ENCODE measurements at places on chromosomes 16 and 17.
A peak's percentile ranks its signal among the peaks of the same experiment; 100 is the strongest.

- DNase-seq, result no peak
These were observed 6.9 kb upstream of the C16orf78 start for GRCh38 chr16:49366669-49367068.

DNA sequence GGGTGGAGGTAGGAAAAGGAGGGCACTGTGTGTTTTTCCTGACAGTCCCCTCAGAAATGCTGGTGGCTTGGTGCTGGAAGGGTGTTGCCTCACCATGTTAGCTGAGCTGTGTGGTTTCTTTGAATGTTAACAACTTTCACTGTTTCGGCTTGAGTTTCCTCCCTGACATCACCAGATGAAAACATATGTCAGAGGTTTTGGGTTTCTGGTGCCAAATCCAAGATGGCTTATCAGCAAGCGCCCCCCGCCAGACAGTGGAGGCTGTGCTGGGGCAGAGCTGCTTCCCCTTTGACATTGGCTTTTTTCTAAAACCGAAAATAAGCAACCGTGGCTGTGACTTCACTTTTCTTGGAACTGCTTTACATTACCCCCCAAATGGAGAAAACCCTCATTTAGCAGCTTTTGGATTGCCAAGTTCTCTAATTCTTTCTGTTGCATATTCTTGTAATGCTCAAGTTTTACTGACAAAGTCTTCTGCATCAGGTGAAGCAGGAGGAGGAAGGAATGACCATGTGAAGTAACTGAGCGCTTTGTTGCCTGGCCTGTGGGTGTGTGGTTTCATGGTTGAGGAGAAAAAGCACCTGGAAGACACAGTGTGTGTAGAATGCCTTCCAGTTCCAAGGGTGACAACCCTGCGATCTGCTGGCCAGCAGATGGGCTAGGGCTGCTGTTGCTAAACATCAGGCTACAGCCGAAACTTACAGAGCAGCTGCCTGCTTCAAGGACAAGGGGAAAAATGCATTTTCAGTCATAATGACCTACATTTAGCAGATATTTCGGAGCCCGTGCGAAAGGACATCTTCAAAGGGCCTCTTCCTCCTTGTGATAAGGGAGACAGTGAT lies 9.7 kb downstream of the RMI2 start:
- DNase-seq, result no peak

- no peak for DNase-seq
These were observed 47.3 kb upstream of the CPNE2 start for GRCh38 chr16:57044931-57045693.

DNA sequence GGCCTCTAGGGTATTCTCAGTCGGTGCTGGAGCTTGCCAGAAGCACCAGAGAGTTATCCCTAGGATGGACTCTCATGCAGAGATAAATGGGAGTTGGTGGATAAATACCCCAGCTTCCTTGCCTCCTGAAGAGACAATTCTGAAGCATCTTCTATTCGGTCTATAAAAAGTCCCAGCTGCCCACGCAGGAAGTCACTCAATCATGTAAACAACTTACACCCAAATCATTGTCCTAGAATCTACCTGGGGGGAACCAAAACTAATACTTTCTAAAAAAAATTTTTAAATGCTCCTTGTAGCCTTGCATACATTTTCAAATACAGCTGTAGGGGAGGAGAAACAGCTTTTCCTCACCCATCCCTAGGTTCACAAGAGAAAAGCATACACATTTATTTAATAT lies 66.6 kb upstream of the ELAC2 start:
- no peak for DNase-seq

- DNase-seq, result no peak
These were observed 193.8 kb upstream of the IRX3 start for GRCh38 chr16:54480429-54480828.

DNA sequence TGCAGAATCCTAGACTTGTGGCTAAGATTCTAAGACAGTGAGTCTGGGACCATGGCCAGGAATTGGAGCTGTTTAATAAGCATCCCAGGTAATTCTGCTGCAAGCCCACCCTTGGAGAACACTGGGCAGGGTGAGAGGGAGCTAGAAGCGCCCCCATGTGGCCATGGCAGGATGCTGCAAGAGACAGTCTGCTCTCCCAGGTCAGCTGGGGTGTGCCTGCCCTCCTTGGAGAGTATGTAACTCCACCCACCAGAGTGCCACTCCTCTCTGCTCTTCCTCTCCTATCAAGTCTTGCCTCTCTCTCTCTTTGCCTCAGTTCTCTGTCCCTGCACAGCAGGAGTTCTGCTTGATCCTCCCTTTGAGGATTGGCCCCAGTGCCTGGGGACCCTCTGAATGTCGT lies 14.9 kb downstream of the RCVRN start:
- DNase-seq, result peak; percentile 28

DNA sequence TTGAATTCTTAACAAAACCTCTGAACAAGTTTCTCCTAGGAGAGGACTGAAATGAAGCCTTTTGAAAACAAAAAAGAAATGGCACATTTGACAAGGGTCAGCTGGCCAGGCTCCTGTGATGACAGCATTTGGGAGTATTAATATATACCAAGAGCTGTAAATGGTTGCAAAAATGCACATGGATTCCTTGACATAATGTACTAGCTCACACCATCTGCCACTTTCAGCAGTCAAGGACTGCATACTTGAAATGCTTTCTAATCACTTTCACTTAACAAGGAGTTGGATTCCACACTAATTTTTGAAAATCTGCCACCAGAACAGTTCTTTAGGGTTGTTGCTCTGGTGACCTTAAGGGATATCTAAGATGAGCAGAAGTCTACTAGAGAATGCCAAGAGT lies 236.7 kb upstream of the TOX3 start:
- DNase-seq, result no peak

DNA sequence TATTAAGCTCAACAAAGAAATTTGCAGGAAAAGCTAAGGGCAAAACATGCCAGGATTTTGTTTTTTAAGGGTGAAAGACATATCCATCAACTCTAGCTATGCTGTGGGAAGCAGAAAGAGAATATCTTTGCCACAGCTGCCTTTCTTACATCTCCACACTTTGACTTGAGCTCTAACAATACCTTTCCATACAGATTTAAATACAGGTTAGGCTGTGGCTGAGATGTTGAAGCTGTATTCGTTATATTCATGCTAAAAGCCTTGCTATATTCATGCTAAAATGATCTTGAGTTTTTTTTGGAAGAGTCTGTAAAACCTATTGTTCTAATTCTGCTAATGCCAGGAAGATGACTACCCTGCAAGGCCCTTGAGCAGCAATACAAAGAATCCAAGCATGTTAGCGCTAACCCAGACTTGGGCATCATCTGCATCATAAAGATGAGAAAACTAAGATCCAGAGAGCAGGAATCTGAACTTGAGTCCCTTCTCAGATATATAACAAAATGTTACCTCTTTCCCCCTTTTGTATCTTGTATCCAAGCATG lies 204.8 kb upstream of the C17orf78 start:
- no peak for DNase-seq

GRCh38 chr16:85353839-85354685 lies 241.8 kb upstream of the CIBAR2 start:
- DNase-seq, result peak; percentile 80

GRCh38 chr17:40553694-40554534 lies 11.4 kb downstream of the CCR7 start:
- no peak for DNase-seq

DNA sequence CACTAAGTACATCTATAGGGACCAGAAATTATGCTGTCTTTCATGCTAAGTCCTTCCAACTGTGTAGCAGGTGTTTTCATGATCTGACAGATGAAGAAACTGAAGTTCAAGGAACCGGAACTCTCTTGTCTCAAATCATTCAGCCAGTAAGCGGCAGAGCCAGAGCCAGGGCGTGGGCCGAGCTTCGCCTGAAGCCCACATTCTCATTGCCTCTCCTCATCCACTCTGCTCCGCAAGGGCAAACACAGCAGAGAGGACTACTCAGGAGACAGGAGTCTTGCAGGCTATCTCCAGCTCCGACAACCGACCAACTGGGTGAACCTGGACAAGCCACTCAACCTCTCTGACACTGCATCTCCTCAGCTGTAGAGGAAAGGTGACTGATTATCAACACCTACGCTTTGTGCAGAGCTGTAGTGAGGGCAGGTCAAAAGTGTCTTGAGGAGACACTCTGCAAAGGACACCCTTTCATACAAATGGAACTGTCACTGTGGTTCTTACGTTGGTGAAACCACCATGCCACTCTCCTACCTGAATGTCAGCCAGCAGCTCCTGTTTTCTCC lies 72.9 kb downstream of the CYTH1 start:
- DNase-seq, result no peak

- no peak for DNase-seq
These were observed 849 bp upstream of the SULT1A1 start for GRCh38 chr16:28610595-28611191.

GRCh38 chr16:66651965-66652364 lies 44.6 kb downstream of the CMTM4 start:
- no peak for DNase-seq

GRCh38 chr17:67830440-67830839 lies 5.1 kb downstream of the BPTF start:
- DNase-seq, result no peak

DNA sequence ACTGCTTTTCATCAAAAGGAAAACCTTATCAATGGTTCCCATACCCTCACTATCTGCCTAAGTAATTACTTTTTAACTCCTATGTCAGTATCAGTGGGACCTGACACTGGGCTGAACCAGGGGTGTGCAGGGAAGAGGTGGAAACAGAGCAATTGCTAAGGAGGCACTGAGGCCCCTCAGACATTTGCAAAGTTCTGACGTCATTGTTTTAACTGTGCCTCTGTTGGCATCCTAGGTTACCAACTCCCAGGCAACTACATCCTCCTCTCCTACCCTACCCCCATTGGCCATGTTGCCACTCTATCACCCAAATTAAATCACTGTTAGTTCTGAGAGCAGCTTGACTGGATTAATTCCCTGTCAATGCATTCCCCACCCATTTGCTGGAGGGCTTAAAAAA lies 8.0 kb upstream of the WWOX start:
- no peak for DNase-seq

DNA sequence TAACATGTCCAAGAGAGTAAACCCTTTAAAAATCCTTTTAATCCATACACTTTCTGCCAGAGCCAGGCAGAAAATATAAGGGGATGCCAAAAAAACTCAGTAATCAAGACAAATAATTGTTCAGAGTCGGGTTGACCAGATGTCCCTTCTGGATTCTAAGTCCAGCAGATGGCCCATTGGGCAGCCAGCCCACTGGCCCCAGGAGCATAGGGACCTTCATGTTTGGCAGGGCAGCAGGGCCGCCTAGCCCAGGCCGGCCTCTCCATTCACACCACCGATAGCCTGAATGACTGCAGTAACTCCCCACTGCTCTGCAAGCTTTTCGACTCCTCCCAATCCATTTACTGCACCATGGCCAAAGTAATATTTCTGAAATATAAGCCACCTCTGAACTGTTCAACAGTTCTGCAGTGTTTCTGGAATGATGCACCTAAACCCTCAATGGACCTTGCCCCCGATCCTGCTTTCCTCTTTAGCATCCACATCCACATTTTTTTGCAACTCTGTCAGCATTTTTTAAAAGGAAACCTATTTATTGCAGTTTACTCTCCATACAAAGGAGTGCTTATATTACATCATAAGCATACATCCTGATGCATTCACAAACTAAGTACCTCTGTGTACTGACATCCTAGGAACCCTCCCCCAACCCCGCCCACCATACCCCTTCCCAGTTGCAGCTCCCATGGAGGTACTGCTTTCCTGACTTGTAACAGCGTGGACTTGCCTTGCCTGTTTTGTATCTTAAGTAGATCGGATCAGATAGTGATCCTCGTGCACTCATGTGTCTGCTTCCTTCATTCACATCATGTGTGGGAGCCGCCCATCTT lies 46.4 kb downstream of the LDHD start:
- DNase-seq, result no peak

GRCh38 chr17:7001318-7001961 lies 5.6 kb downstream of the ALOX12 start:
- DNase-seq, result peak; percentile 4

- DNase-seq, result no peak
These were observed 18.1 kb upstream of the ABCC12 start for GRCh38 chr16:48173889-48174288.

DNA sequence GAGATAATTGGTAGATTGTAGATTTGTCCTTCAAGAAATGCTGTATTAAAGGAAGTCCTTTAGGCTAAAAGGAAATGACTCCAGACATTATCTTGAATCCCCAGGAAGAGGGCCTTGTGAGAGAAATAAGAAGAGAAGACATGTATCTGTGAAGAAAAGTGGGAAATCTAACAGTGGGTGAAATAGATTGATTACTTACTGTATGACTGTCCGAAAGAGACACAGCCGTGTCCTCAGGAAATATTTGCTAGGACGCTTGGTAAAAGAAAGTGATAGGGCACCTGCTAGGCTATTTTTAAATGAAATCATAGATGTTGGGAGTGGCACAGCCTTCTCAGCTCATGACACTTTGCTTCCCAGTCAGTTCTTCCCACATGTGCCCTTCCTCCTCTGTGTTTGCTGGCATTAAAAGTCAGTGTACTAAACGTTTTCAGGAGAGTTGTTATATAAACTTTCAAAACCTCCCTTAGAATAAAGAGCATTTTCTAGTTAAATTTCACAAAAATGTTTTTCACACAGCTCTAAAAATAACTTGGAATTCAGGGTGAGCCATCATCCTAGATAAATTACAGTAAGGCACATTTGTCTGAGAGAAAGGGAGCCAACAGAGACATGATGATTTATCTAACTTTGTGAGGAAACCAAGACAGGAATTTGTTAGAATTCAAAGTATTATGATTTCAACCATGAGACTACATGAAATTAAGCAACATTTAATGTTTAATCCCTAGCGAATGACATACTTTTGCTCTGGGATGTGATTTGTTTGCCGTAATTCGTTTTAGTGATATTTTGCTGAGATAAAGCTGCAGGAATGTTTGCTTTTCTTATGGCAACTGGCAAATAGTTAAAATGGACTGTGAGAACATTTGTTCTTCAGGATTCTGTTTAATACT lies 35.0 kb downstream of the DHRS7B start:
- DNase-seq, result no peak

GRCh38 chr17:60332574-60332973 lies 59.4 kb downstream of the USP32 start:
- DNase-seq, result no peak

DNA sequence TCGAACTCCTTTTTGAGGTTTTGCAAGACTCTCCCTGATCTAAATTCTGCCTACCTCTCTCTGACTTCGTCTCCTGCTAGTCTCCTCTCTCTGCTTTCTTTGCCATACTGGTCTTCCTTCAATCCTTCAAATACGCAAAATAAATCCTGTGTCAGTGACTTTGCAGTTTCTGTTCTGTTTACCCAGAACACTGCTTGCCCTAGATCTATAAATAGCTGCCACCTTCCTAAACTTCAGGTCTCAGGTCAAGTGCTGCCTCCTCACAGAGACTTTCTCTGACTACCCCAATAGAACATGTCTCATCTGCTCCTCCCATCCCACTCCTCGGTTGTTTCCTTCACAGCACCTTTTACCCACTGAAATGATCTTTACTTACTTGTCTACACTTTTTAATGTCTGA lies 78.9 kb downstream of the TRIM37 start:
- no peak for DNase-seq

- DNase-seq, result peak; percentile 82
These were observed 21.9 kb downstream of the C1QTNF1 start for GRCh38 chr17:79045842-79046196.

DNA sequence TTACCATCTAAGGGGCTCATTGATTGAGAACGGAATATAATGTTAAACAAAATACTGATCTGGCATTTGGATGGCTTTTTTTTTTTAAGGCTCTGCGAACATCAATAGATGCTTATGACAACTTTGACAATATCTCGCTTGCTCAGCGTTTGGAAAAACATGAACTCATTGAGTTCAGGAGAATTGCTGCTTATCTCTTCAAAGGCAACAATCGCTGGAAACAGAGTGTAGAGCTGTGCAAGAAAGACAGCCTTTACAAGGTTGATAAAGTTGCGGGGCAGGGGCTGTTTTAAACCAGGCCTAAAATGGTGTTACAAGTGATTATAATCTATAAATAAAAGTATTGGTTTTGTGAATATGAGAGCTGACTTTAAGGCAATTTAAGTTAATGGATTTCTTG lies 22.3 kb downstream of the PTRH2 start:
- no peak for DNase-seq

Data from HT-29 (cell line).